A549 treated with Mapracorat at 1 μM for 4 hours (cell line): ENCODE measurements at places on chromosomes 16 and 17. TPM values are rescaled to one million over a fixed set of nuclear protein-coding genes. Genes with fewer than 3 reads are reported as not detected.

Gene DNAAF8
- total RNA-seq: 0.87 to 2.6 TPM (median 1.6 TPM) in 5 replicates

Gene CIBAR2
- total RNA-seq: 0.07 TPM in 1 of 5 replicates, not detected in the others

Gene GAS7
- total RNA-seq: 0.25 to 0.57 TPM (median 0.38 TPM) in 5 replicates

Gene PRAC1
- not detected in 5 replicates for total RNA-seq

Gene FBXW10
- total RNA-seq: 0.61 to 1.7 TPM (median 1.0 TPM) in 5 replicates

Gene FAAP100
- total RNA-seq: 15.9 to 27.5 TPM (median 24.4 TPM) in 5 replicates

Gene TEDC2
- total RNA-seq: 15.1 to 24.1 TPM (median 18.4 TPM) in 5 replicates

Gene YBX2
- total RNA-seq: 0.35 to 0.65 TPM (median 0.56 TPM) in 5 replicates

Gene SLFN14
- not detected in 5 replicates for total RNA-seq

Gene COA3
- 120 to 140 TPM (median 127 TPM) in 5 replicates for total RNA-seq

Gene BANP
- total RNA-seq: 12.0 to 14.9 TPM (median 13.6 TPM) in 5 replicates

Gene CASKIN2
- total RNA-seq: 7.3 to 12.7 TPM (median 11.6 TPM) in 5 replicates

Gene TP53TG3F
- 0.12 to 0.18 TPM (median 0.15 TPM) in 3 of 5 replicates, not detected in the others for total RNA-seq

Gene KRTAP16-1
- total RNA-seq: not detected in 5 replicates

Gene DDX5
- total RNA-seq: 586 to 1,043 TPM (median 633 TPM) in 5 replicates

Gene PROCA1
- total RNA-seq: 0.94 to 1.5 TPM (median 1.3 TPM) in 5 replicates

Gene SBK1
- total RNA-seq: 0.19 to 0.36 TPM (median 0.26 TPM) in 5 replicates

Gene AKAP10
- 19.3 to 24.4 TPM (median 22.7 TPM) in 5 replicates for total RNA-seq

Gene CES3
- 2.3 to 3.6 TPM (median 2.4 TPM) in 5 replicates for total RNA-seq

Gene TBC1D3K
- not detected in 5 replicates for total RNA-seq

Gene HOXB8
- 6.2 to 8.3 TPM (median 7.0 TPM) in 5 replicates for total RNA-seq

Gene MYO1C
- total RNA-seq: 104 to 139 TPM (median 136 TPM) in 5 replicates

Gene TEKT5
- not detected in 5 replicates for total RNA-seq

Gene RAP1GAP2
- total RNA-seq: 22.5 to 30.6 TPM (median 27.6 TPM) in 5 replicates

Gene CRYM
- 1.9 to 2.3 TPM (median 2.1 TPM) in 5 replicates for total RNA-seq

Gene TMC6
- 6.9 to 15.2 TPM (median 14.3 TPM) in 5 replicates for total RNA-seq

Gene SMIM36
- not detected in 5 replicates for total RNA-seq

Gene RGS11
- total RNA-seq: 3.4 to 5.4 TPM (median 4.9 TPM) in 5 replicates

Gene FBXO39
- total RNA-seq: not detected in 5 replicates

Gene SMG1
- 13.8 to 23.9 TPM (median 21.7 TPM) in 5 replicates for total RNA-seq

Gene USB1
- total RNA-seq: 73.6 to 86.9 TPM (median 80.0 TPM) in 5 replicates

Gene MYL4
- 0.29 to 0.39 TPM (median 0.31 TPM) in 4 of 5 replicates, not detected in the other for total RNA-seq

Gene FOXN1
- total RNA-seq: 0.04 to 0.08 TPM (median 0.06 TPM) in 3 of 5 replicates, not detected in the others

Gene MTSS2
- total RNA-seq: 58.6 to 98.3 TPM (median 87.1 TPM) in 5 replicates

Gene ARL5C
- not detected in 5 replicates for total RNA-seq

Gene GGT6
- not detected in 5 replicates for total RNA-seq

Gene SOST
- total RNA-seq: not detected in 5 replicates

Gene CCDC43
- 27.0 to 34.3 TPM (median 29.6 TPM) in 5 replicates for total RNA-seq

Gene DOC2B
- total RNA-seq: 1.7 to 2.7 TPM (median 2.3 TPM) in 5 replicates

Gene ACAP1
- total RNA-seq: 2.7 to 6.9 TPM (median 5.1 TPM) in 5 replicates

Gene RAMP2
- 0.63 to 1.7 TPM (median 0.90 TPM) in 5 replicates for total RNA-seq

Gene ABCC3
- 115 to 150 TPM (median 131 TPM) in 5 replicates for total RNA-seq

Gene RCVRN
- total RNA-seq: not detected in 5 replicates

Gene PITPNM3
- 1.7 to 2.8 TPM (median 2.2 TPM) in 5 replicates for total RNA-seq

Gene PABPN1L
- total RNA-seq: not detected in 5 replicates

Gene NDUFAF8
- total RNA-seq: 99.5 to 232 TPM (median 212 TPM) in 5 replicates

Gene TRAP1
- total RNA-seq: 112 to 141 TPM (median 139 TPM) in 5 replicates

Gene CLUH
- total RNA-seq: 81.9 to 127 TPM (median 115 TPM) in 5 replicates

Gene NPIPB13
- 0.59 to 3.3 TPM (median 3.1 TPM) in 5 replicates for total RNA-seq

Gene ARL6IP1
- total RNA-seq: 251 to 412 TPM (median 294 TPM) in 5 replicates
